ENCODE measurements at places on chromosomes 1 and 21.

DNA sequence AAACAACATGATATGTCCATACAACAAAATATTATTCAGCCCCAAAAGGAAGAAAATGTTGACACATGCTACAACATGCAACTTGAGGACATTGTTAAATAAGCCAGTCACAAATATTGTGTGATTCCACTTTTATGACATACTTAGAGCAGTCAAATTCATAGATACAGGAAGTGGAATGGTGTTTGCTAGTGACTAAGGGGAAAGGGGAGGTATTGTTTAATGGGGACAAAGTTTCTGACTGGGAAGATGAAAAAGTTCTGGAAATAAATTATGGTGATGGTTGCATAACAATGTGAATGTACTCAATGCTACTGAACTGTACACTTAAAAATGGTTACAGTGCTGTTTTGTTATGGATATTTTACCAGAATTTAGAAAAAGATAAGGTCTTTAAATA is 77.7 kb downstream of the RHOU start:
- no peak for DNase-seq

GRCh38 chr1:211783266-211783665 is 47.3 kb downstream of the LPGAT1 start:
- no peak for DNase-seq

DNA sequence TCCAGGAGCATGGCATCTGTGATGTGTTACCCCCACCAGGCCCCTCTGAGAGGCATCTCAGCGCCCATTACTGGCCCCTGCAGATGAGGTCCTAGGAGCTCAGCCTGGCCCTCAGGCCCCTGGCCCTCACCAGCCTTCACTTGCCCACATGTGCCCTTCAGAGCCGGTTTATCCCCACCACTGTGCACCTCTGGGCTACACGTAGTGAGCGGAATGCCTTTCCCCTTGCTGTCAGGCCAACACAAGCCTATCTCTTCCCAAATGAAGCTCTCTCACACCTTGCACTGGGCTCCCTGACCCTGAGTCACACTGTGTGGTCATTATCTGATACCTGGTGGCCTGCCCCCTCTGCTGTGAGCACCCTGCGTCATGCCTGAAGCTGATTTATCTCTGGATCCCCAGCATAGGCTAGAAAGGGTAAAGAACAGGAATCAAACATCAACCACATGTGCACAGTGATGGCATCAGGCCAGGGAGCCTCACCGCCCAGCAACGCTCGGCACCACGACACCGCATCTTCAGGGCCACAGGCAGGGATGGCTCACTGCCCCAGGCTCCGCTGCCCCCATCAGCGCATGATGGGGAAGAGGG is 49.1 kb downstream of the GLIS1 start:
- DNase-seq = no peak

DNA sequence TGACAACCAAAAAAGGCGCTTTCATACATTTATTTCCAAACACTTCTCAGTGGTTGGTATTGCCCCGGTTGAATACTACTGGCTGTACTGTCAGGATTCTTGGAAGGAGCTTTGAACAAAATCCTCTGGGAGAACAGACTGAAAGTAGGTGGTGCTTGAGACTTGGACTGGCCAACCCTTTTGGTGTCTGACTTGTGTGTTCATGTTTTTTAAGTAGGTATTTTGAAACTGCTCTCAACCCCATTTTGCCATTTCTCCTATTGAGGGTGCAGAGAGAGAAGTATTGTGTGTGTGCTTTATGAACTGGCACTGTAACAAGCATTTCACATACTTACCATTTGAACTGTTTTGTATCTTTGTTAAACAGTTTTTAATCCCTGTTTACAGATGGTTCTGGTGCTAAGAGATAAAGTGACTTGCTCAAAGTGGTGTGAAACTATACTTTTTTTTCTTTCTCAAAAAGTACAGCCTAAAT is 21.2 kb downstream of the ARID1A start:
- DNase-seq = no peak

- no peak for DNase-seq
Measured at GRCh38 chr1:232635778-232636356, 5.9 kb upstream of the SIPA1L2 start.

DNA sequence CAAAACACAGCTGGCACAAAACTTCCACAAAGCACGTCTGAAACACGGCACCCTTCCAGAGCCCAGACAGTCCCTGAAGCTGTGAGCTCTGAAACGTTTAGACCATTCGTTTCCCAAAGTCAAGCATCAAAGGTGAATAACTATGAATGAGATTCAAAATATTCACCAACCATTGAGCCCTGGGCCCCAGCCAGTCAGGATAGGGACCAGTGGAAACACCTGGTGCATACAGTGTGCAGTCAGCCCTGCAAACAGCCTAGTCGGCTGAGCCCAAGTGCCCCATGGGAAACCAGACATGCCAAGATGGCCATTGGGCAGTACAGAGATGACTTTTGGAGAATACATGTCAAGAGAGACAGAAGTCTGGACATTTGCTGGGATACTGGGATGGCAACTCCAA is 90.4 kb upstream of the EDN2 start:
- no peak for DNase-seq

DNA sequence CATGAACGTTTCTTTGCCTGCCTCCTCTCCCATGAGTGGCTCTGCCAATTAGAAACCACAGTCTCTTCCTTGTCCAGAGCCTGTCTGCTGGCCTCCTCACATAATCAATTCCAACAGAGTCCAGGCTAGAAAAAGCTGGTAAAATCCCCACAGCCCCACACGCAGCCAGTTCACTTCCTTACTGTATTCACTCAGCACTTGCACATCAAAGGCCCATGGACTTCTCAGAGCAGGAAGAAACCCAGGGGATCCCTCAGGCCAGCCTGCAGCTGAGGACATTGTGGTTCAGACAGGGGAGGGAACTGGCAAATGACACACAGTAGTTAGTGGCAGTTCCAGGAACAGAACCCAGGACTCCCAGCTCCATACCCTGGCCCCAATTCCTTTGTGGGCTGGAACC is 171.6 kb upstream of the EDN2 start:
- no peak for DNase-seq

DNA sequence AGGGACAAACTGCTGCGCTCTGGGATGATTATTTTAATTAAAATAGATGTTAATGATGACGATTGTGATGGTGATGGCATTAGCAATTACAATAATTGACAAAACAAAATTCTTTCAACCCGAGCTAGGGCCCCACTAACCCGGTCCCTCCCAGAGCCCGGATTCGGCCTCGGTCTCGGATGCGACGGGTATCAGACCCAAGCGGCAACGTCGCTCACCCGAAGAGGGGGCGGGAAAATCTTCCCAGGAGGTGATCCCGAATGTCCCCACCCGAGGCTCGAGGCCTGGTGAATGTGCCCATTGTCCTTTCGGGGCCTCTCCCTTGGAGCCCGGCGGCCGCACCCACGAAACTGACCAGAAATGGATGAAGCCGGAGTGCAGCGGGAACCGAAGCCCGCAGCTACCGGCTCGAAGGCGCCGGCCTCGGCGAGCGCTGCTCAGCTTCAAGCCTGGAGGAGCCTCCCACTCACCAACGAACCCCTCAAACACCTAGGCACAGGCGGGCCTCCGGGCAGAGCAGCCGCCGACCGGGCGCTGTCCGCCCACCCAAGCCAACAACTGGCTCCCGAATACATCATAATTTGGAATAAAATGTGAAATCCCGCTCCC is 1.2 kb downstream of the TAL1 start:
- no peak for DNase-seq

- DNase-seq = no peak
Measured at GRCh38 chr1:34663031-34663430, 91.8 kb upstream of the GJB5 start.

GRCh38 chr1:22078133-22078532 is 25.6 kb downstream of the CDC42 start:
- DNase-seq = no peak

GRCh38 chr1:233261206-233261605 is 34.3 kb downstream of the PCNX2 start:
- no peak for DNase-seq

DNA sequence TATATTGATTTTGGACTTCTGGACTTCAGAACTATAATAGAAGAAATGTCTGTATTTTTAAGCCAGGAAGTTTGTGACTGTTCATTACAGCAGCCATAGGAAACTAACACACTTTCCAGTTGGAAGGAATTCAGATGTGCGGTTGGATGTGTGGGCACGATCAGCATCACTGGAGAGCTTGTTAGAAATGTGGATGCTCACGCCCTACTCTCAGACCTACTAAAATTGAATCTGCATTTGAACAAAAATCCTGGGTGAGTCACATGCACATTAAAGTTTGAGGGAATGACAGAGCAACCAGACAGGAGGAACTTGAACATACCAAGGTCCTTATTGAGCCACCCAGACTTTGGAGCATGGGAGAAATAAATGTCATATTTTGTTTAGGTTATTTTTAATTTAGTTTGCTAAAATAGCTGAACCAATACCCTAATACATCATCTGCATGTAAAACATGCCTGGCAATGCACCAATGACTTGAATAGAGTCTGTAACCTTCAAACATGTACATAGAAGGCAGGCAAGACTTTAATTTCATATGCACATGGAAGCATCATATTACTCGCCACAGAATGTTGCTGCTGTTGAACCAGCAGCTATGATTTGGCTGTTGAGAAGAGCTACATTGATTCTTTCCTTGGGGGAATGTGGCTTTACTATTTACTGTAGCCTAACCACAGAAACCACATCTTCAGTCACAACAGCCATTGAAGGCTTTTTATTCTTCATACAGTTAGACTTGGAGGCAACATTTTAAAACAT is 346.2 kb downstream of the BARHL2 start:
- DNase-seq = no peak

DNA sequence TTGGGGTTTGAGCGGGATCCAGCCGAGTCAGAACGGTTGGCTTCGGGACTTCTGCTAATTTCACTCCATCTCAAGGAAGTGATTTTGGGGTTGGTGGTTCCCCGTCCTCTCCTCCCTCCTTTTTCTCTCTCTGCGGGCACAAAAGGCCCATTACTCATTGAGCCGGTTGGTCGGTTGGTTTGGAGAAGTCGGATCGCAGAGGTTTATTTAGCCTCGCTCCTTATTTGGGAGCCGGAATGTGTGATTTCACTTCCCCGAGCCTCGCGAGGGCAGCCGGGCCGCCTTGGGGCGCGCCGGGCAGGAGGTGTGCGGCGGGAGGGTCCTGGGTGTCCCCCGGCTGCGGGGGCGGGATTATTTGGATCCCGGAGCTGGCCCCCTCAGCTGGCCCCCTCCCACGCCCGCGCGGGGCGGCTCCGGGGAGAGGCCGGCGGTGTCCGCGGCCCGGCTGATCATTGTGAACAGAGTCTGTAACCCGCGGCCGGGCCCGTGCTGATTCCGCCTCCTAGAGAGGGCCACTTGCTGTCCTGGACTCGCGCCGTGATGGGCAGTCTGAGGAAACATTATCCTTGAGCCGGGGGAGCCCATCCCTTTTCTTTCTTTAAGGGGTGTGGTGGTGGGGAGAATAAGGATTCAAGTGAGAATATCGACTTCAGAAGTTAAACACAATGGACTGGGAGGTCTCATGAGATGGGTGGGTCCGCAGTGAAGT is 1.2 kb downstream of the MAPKAPK2 start:
- peak; percentile 64 for DNase-seq

- no peak for DNase-seq
Measured at GRCh38 chr1:208653426-208653825, 409.2 kb upstream of the PLXNA2 start.

GRCh38 chr1:3274972-3275371 is 179.5 kb upstream of the ARHGEF16 start:
- peak; percentile 15 for DNase-seq

DNA sequence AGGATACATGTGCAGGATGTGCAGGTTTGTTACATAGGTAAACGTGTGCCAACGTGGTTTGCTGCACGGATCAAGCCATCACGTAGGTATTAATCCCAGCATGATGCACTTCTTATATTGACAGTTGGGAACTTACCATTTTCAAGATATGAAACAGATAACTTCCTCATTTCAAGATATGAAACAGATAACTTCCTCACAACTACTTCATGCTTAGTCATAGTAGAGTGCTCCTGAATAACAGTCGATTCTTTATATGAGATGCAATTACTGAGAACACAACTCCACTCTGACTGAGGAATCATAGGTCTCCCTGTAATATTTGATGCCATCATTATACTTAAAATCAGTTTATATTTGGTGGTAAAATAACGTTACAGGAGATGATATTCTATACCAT is 1124.3 kb downstream of the AMY1C start:
- no peak for DNase-seq

- DNase-seq = no peak
Measured at GRCh38 chr1:83060221-83060620, 938.7 kb downstream of the TTLL7 start.

DNA sequence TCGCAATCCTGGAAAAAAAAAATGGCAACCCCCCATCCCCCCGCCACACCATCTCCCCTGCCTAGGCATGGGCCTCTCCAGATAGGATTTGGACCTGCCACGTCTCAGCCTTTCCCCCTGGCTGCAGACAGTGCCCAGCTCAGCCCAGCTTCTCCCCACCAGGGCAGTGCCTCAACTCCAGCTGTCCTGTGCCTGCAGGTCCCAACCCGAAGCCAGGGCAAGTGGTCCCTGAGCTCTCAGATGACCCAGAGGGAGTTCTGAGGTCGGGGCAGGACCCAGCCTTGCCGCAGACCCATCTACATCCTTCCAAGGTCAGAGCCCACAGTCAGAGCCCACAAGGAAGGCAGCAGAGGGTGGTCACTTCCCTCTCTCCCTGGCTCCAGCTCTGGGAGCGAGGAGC is 86.7 kb upstream of the POU3F1 start:
- no peak for DNase-seq

- no peak for DNase-seq
Measured at GRCh38 chr1:98145655-98146054, 224.8 kb upstream of the DPYD start.

GRCh38 chr1:205484985-205485967 is 19.2 kb upstream of the CDK18 start:
- peak; percentile 66 for DNase-seq

DNA sequence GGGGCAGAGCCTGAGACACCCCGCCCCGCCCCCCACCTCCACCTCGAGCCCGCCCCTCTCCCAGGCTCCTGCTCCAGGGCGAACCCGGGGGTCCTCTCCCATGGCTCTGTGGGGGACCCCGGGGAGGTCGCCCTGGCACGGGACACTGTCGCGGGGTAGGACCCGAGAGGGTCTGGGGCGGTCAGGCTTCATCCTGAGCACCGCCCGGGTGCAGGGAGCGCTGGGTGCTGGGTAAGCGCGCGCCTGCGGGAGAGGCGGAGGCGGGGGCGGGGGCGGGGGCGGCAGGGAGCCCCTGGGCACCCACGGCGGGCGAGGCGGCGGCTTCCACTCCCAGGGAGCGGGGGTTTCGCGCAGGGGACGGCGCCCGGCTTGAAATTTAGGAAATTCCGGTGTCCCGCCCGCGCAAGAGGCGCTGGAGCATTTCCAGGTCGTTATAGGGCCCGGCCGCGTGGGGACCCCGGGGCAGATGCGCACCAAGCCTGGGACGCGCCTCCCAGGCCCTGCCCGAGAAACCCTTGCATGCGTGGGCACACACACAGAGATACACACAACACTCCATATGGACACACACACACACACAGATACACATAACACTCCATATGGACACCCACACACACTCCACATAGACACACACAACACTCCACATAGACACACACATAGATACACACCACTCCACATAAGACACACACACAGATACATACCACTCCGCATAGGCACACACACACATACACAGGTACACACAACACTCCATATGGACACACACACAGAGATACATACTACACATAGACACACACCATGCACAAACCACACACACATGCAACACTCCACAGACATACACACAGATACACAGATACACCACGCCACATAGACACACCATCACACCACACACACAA is 48.7 kb upstream of the SLC19A1 start:
- DNase-seq = no peak
